Esophagus muscularis mucosa (tissue), 4 donors: ENCODE measurements at places on chromosomes 5 and 9.

- no peak for DNase-seq
Observed at GRCh38 chr5:149904293-149904886, 40.2 kb downstream of the PDE6A start.

GRCh38 chr9:13213337-13213736 is 66.2 kb downstream of the MPDZ start:
- DNase-seq: no peak

DNA sequence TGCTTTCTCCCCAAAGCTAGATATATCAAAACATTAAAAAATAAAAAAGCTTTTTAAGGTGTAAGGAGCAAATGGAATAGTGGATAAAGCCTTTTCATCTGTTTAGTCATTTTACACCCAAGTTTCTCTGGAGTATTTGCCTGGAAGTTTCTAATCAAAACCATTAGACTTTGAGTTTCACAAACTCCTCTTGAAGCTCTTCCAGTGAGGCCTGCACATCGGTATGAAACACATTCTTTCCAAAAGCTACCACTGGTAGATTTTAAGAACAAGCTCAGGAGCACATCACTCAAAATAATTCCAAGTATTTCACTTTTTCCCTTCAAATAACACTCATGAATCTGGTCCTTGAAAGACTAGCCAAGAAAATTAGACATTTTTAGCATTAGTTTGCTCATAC is 5.7 kb downstream of the TRIM52 start:
- no peak for DNase-seq

DNA sequence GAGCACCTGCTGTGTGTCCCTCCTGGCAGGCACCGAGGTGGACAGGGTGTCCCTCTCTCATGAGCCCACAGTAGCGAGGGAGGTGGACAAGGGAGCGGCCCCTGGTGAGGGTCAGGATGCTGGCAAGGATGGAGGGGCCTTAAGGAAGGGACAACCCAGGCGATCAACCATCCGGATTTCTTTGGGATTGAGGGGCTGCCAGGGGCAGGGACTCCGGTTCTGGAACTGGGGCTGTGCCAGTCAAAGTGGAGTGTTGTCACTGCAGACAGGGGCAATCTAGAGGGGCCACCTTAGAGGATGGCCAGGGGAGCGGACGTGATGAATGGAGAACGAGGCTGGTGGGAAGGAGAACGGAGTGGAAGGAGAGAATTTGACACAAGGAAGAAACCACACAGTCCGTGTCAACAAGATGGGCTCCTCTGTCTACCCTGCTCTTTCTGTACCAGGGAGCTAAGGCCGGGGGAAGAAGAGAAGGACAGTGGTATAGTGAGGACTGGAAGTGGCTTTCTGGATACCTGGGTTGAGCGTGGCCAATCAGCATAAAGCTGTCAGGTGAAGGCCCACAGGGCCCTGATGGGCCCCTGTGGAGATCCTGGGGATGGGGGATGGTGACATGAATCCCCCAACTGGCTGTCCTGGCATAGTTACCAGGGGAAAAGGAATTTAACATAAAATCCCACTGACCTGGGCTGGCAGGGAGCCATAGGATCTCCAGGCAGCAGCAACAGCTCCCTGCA is 4.2 kb upstream of the WDR5 start:
- DNase-seq: no peak

GRCh38 chr9:95017062-95017461 is 290.6 kb downstream of the AOPEP start:
- DNase-seq: no peak

- no peak for DNase-seq
Observed at GRCh38 chr5:38670878-38671277, 114.4 kb upstream of the LIFR start.

DNA sequence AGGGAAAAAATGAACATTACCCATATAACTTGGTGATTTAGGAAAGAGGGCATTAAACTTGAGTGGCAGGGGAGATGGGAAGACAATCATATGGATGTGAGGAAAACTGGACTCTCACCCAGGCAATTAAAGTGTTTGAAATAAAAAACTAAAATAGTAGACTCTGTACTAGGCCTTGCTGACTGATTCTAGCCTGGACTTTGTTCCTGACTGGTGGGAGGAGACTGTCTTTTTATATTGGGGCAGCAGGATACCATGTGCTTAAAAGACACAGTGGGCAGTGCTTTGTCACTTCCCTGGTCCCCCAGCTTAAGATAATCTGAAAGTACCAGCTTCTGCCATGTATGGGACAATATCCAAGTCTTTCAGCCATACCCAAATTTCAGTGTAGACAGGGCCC is 107.0 kb downstream of the ACTL7B start:
- DNase-seq: no peak

- DNase-seq: no peak
Observed at GRCh38 chr5:123717139-123717538, 205.2 kb downstream of the CSNK1G3 start.

DNA sequence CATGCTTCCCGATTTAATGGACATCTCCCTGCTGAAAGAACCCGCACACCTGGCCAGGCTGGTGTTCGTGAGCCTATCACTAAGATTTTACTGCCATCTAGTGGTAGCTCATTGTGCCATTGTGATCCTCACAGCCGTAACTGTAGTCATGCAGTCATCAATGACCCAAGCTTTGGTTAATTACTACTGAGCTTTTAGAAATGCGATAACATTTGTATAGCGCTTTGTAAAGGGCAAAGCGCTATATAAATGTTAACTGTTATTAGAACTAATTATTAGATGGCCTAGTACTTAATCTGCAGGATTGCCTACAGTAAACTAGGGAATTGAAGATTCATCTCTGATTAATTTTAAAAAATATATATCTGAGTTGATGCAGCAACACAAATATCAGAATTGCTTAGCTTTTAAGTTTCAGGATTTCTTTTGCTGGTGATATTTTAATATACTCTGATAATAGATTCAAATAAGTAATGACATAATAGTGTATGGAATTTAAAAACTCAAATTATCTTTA is 90.2 kb downstream of the HACD4 start:
- no peak for DNase-seq

GRCh38 chr5:2241842-2242241 is 359.1 kb upstream of the IRX4 start:
- DNase-seq: no peak

DNA sequence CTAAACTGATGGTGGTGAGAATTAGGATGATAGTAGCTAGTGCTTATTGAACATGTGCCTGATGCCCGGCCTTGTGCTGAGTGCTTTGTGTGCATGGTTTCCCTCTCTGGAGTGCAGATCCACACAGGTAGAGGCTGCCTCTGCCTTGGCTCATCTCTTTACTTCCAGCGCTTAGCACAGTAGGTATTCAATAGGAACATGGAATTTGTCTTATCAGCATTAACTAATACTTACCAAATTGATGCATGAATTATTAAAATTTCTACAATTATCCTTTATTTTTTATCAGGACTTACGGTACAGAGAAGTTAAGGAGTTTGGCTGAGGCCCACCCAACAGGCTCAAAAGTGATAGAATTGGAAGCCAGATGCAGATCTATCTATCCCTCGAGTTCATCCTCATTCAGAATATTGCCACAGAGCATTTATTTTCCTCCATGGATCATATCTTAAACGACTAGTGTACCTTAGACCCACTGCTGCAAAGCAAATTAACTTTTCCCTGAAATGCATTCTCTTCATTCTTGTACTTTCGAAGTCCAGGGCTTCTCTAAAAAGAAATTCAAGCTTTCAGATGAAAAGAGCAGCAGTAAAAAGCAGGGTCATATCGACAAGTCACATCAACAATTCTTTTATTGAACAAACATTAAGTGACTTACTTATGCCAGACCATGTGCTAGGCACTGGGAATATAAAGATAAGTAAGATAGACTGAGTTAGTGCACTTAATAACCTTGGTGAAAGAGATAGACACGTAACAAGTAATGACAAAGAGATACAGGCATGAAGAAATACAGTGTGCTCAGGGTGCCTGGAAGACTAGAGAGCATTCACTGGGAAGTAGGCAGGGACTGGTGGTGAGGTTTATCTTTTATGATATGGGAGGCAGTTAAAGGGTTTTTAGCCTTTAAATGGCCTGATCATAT is 290.0 kb downstream of the ARRDC3 start:
- DNase-seq: no peak

GRCh38 chr5:172235827-172236736 is 42.1 kb downstream of the EFCAB9 start:
- no peak for DNase-seq

DNA sequence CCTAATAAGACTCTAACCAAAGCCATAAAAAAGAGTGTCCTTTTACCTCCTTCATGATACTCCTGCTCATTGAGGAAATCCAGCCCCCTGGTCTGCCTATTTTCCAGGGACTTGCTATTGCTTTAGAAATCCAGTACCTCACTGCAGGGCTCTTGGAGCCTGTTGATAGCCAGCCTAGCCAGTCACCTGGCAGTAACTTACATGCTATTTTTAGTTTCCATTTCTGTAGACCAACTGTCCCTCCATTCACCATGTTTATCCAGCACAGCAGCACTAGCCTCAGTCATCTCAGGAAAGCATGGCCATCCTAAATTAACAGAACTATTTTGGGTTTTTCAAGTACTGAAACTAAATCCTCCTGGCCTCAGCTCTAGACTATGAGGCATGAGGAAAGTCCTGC is 91.5 kb upstream of the PHF24 start:
- DNase-seq: no peak

DNA sequence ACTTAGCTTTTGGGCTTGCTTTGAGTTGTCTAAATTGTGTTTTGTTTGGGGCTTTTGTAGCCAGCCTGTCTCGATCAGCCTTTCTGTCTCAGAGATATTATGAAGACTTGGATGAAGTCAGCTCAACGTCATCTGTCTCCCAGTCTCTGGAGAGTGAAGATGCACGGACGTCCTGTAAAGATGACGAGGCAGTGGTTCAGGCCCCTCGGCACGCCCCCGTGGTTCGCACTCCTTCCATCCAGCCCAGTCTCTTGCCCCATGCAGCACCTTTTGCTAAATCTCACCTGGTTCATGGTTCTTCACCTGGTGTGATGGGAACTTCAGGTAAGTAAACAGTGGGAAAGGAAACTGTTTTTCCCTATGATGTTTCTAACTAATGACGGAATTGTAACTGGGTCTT is 48.6 kb downstream of the NUP214 start:
- no peak for DNase-seq

DNA sequence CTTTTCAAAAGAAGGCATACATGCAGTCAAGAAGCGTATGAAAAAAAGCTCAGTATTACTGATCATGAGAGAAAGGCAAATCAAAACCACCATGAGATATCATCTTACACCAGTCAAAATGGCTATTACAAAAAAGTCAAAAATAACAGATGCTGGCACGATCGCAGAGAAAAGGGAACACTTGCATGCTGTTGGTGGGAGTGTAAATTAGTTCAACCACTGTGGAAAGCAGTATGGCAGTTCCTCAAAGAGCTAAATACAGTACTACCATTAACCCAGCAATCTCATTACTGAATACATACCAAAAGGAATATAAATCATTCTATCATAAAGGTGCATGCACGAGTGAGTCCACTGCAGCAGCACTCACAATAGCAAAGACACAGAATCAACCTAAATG is 24.5 kb downstream of the RETREG1 start:
- DNase-seq: no peak

GRCh38 chr9:85061969-85062368 is 392.4 kb downstream of the NTRK2 start:
- DNase-seq: no peak

- no peak for DNase-seq
Observed at GRCh38 chr5:167920589-167920988, 370.9 kb upstream of the WWC1 start.

DNA sequence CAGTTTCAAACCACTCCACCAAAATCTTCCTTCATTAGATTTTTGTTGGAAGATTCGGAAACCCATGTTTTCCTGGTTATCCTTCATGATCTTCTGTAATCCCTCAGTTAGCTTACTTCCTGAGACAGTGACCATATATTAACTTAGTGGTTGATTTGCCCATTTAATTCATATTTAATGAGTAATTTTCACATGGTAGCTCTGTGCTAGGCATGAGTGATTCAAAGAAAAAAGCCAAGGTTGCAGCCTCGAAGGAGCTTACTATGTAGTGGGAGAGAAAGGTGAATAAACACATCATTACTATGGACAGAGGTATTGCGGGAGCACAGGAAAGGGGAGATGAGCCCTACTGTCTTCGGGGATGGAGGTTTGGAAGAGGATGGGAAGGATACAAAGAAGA is 158.5 kb downstream of the TLE1 start:
- DNase-seq: no peak

- DNase-seq: no peak
Observed at GRCh38 chr5:25975885-25976284, 1062.5 kb downstream of the CDH9 start.

DNA sequence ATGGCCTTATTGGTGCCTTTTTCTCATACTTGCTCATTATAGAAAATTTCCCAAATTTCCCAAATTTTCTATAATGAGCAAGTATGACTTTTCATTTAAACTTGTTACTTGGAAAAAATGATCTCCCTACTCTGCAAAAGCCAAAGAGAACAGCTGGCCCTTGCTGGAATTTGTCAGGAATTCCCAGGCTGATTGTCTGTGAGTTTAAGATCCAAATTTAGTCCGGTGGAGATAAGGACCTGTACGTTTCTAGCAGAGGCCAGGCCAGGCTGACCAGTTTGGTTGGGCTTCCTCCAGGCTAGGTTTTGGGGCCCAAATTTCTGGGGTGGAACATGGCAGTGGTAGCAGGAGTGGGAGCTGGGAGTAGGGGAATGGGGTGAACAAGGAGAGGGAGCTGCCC is 51.9 kb downstream of the NEURL1B start:
- DNase-seq: no peak

DNA sequence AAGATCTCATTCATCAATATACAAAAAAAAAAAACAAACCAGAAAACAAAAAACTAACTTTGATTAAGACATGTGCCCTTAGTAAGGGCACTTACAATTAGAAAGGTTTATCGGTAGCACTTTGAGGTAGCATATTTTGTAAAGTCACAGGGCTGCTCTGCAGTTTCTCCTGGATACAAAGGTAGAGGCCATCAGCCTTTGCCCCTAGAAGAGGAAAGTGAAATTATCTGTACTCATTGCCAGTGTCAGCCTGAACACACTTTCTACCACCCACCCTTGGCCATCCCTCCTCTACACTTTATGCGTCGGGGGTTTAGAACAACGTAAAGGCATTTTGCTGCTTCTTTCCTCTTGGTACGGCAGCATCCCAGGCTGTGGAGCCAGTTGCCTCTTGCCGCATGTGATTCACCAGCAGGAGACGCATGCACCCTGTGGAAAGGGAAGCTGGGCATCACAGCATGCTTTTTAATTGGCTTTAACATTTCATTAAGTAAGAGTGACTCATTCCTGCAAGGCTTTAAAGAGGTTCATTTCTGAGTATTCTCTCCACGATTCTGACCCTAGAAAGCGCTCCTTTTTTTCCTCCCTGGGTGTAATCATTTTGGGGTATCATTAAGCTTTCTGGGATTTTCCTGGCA is 84.6 kb downstream of the CEMIP2 start:
- DNase-seq: no peak

- DNase-seq: no peak
Observed at GRCh38 chr9:109981091-109981490, 201.1 kb downstream of the PALM2AKAP2 start.

DNA sequence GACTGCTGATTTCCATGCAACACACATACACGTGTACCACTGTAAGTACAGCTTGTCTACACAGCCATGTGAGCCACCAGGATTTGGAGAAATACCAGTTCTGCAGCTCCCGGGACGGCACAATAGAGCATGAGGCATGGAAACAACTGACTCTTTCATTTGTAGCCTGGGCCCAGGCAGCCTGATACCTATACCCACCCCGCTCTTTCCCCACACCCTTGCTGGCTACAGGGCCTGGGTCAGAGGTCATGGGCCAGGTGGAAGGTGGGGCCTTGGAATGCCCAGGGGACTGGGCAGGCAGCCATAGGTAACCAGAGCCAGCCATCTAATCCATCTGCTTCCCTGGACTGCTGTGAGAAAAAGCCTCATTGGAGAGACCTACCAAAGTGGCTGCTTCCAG is 39.0 kb upstream of the ZSWIM6 start:
- no peak for DNase-seq
